Posterior vena cava (tissue), 2 donors: ENCODE measurements at places on chromosomes 1 and 21. TPM values are rescaled to one million over a fixed set of nuclear protein-coding genes. Genes with fewer than 3 reads are reported as not detected.

- peak; percentile 85 for DNase-seq
Measured at GRCh38 chr1:52842643-52843310, at the start of gene ZYG11A. TSS of gene ZYG11A (plus strand) at chr1:52842760. CDS start at chr1:52842884, 124 bp downstream.

JAM2 gene
- 18.9 TPM for total RNA-seq

GRCh38 chr1:5718831-5719632, 273.2 kb downstream of the NPHP4 start:
- no peak for DNase-seq

KRTAP13-4 gene
- total RNA-seq, result not detected
